ENCODE measurements at places on chromosomes 16 and 17.

DNA sequence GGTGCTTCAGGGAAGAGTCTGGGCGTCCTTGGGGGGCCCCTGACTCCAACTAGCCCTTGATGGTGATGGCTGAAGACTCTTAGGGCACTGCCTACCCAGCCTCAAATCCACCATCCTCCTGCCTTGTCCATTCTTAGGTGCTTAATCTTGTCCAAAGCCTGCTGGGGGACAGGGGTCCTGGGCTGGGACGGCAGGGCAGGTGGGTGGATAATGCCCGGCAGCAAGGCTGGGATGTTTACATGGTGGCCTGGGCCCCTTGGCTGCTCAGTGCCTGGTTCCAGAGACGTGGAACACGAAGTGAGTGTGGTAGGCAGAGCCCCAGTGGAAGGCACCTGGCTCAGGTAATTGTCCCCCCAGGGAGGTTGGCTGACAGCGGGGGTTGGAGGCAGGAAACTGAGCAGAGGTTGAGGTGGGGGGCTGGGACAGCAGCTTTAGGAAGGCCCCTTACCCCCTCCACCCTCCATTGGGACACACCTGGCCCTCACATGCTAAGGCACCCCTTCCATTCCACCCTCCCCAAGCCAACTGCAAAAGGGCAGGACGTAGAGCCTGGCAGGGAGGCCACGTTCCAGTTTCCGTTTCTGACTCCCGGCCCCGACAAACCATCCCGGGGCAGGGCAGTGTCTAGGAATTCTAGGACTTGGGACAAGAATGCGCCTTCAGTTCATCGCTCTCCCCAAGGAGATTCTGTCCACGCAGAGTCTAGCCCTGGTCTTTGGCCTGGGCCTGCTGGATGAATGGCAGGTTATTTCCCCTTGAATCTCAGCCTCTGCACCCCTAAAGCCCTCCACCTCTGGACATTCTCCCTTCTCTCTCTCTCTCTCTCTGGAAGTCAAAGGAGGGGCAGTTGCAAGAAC is 1.9 kb downstream of the FOXJ1 start:
- no peak for DNase-seq

GRCh38 chr16:58454178-58454577 is 45.8 kb upstream of the NDRG4 start:
- no peak for DNase-seq

- no peak for DNase-seq
These were observed 70.1 kb downstream of the AMFR start for GRCh38 chr16:56355221-56355620.

DNA sequence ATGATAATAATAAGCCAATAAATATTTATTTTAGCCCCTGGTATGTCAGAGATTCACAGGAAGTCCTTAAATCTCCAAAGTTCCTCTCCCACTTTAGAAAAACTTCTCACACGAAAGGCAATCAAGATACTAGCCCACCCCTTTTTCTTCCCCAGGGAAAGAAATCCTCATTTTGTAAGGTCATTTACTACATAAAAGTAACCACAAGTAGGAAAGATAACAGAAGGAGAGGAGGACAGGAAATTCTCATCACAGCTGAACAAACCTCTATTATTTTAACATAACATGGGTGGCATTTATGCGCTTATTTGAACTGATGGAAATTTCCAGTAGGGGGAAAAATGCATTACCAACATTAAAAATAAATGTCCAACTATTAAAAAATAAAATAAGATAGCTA is 3.4 kb downstream of the FAM222B start:
- no peak for DNase-seq

DNA sequence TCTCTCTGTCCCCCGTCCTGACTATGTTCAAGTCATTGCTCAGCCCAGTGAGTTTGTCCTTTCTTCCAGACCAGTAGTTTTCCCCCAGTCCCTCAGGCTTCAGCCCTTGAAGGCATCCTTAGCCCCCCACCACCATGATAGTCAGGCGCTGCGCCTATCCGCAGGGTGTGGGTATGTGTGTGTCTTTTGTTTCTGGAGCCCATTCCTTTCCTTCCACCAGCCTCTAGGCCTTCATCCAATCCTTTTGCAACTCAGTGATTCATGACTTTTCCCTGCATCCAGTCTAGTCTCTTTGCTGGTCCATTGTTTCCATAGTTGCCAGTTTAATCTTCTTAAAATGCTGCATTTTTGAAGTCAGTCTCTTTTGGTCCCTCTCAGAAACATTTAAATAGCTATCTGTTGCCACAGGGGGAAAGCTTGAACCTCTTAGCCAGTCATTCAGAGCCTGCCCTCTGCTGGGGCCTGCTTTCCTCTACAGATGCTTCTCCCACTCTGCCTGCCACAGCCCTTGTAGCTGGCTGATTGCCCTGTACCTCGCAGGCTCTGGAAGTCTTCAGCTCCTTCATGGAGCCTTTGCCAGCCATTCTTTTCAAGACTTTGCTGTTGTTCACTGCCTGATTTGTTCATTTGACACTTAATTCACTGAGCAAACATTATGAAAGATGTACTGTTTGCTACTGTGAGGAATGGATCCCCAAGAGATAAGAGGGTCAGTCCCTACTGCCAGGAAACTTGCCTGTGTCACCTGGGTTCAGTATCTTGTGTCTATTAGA is 55.9 kb upstream of the ADCY7 start:
- DNase-seq, result peak; percentile 24
